ENCODE measurements at places on chromosomes 4 and X.
A peak's percentile ranks its signal among the peaks of the same experiment; 100 is the strongest.

DNA sequence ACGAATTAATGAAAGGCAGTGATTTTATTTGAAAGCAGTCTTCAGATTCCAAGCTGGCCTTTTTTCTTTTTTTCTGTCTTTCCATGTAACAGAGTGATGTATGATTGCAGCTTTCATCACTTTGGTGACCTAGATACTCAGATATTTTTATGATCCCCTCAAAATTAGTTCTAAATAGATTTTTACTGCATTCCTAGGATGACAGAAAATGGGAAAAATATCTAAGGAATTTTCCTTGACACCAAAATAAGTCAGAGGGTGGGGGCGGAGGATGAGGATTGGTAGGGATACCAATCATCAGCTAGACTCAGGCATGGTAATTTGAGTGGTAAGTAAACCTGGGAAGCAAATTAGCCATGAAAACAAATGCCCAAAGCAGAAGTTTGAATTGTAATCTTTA is 11.9 kb upstream of the HMGB2 start:
- DNase-seq: no peak

- DNase-seq: no peak
These were observed 79.5 kb downstream of the FAM184B start for GRCh38 chr4:17701882-17702281.

- no peak for DNase-seq
These were observed 33.9 kb downstream of the NBDY start for GRCh38 chrX:56762707-56763555.

DNA sequence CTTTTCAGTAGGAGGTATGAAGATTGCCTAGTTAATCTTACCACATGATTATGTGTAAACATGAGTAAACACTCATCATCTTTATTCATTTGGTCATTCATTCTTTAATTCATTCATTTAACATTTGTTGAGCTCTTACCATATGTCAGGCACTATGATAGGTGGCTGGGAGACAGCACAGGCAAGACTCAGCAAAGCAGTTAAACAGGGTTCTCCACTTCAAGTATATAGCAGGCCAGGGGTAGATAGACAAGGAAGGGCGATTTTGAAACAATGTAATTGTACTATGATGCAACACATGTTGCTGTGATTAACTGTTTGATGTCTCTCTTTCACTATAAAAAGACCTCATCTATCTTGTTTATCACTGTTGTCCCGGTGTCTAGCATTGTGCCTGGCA is 84.3 kb upstream of the GPR101 start:
- DNase-seq: no peak

GRCh38 chr4:86358257-86358656 is 1.6 kb downstream of the MAPK10 start:
- DNase-seq: no peak

DNA sequence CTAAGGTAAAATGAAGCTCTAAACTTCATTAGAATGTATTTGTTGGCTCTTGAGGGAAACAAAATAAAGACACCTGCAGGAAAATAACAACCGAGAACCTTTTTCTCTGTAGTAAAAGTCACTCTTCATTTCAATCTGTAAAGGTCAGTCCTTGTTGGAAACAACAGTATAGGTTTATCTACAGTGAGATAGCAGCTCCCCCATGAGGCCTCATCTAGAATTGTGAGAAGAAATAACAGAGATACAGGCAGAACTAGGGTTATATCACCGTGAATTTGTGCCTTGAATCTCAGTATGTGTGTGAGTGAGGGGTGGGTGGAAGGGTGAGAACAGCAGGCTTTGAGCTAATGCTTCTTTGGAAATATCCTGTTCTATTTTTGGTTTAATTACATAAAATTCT is 107.8 kb upstream of the FMR1 start:
- peak; percentile 27 for DNase-seq

DNA sequence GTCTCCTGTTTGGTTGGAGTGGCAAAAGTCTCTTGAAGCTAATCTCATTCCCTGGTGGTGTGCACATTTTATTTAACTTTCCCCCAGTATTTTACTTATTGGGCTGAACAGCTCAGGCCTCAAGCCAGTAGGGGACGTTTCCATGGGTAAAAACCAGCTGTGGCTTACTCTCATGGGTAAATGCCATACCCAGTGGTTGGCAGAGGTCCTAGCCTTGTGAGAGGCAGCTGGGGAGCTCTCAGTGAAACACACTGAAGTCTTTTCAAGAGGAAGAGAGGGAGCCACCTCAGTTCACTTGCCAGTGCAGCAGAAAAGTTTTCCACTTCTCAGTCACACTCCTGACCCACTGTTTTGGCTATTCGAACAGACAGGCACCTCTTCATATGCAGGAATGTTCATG is 1964.2 kb downstream of the ARAP2 start:
- no peak for DNase-seq
